IMR-90 (cell line): ENCODE measurements at places on chromosomes 7 and 10. TPM values are rescaled to one million over a fixed set of nuclear protein-coding genes. Genes with fewer than 3 reads are reported as not detected.

Gene STOX1
- under 0.01 and 0.18 TPM in 2 replicates for total RNA-seq

Gene SUN3
- total RNA-seq = not detected in 2 replicates

Gene DYNC1I1
- under 0.01 TPM in 1 of 2 replicates, not detected in the other for total RNA-seq

DNA sequence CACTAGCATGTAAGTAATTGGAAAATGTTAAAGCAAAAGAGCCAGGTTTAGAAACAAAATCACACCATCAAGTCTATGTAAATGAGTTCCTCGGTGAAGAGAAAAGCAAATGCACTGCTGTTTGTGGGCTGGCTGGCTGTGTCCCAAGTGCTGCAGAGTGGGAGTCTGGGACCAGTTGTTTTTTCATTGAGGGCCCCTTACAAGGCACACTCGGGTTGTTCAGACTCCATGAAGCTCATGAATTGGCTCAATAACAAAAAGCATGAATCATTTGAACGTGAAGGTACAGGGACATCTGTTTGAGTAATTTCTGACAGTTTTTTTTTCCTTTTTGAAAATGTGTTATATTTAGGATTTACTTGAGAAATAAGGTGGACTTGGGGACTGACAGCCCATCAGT is 28.0 kb downstream of the GRK5 start:
- peak; percentile 44 for DNase-seq

DNA sequence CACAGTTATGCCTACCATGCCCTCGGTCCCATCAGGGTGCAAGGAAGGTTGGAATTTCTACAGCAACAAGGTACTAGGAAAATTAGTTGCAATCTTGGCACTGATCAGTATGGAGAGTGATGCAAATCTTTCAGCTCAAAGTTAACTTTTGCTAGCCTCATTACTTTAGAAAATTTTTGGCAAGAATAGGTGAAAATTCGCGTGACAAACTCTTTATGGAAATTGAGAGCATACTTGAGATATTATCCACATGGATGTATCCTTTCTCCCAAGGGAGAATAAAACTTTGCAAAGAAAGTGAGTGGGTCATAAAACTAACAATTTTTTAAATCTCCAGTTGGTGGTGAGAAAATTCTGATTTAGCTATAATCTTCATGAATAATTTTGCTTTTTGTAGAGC is 71.1 kb upstream of the SLC39A12 start:
- no peak for DNase-seq
